Cortex of kidney (tissue), 1 donor: ENCODE measurements at places on chromosomes 2 and 18.

- no peak for DNase-seq
Observed at GRCh38 chr2:59206361-59206760, 965.2 kb upstream of the FANCL start.

GRCh38 chr2:20698916-20699613, 32.1 kb downstream of the GDF7 start:
- DNase-seq, result no peak

GRCh38 chr18:58611395-58612131, 17.3 kb downstream of the ALPK2 start:
- no peak for DNase-seq

GRCh38 chr2:31886700-31887099, 124.1 kb downstream of the MEMO1 start:
- DNase-seq, result no peak

GRCh38 chr18:76821875-76822505, 367 bp upstream of the ZNF236 start:
- no peak for DNase-seq

DNA sequence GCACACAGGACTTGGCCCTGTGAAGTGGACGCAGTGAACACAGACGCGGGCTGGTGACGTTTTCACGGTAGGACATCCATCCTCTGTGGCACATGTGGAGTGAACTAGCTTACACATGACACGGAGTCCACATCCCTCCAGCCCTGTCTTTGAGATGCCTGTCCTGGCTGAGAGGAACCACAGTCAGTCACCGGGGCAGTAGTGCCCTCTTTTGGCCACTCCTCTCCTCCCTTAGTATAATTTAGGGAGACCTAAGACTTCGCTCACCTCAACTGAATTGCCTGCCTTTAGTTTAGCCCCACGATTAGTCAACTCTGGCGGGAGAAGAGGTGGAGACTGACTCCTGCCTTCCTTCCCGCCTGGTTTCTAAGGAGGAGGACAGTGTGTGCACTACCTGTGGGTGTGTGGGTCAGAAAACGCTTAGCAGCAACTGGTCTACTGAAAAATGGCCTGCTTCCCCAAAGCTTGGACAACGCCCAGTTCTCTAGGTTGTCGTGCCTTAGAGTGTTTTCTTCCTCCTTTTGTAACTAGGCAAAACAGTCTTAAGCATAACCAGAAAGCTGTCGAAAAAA, 70.6 kb downstream of the MBP start:
- no peak for DNase-seq

DNA sequence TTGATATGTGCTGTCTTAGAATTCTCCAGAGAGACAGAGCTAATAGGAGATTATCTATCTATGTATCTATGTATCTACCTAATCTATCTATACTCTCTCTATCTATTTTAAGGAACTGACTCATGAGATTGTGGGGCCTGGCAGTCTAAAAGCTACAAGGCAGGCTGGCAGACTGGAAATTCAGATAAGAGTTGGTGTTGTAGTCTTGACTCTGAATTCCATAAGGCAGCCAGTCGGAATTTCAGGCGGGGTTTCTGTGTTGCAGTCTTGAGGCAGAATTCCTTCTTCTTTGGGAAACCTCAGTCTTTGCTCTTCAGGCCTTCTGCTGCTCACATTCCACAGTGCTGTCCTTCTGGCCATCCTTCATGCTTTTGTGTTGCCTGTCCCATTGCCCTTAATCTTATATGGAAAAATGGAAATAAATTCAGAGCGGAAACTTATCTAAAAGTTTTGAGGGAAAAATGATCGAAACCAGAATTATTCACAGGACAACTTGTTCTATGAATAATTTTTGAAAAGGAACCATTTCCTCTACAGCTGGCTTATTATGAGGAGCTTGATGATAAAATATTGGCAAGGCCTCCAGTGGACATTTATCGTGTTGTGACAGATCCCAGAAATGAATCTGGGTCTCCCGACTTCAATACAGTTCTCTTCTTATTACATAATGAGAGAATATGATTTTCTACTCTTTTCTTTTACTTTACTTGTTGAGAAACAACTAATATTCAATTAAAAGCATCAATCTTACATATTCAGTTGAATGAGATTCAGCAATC, 10.8 kb downstream of the IL1RL1 start:
- DNase-seq, result no peak

DNA sequence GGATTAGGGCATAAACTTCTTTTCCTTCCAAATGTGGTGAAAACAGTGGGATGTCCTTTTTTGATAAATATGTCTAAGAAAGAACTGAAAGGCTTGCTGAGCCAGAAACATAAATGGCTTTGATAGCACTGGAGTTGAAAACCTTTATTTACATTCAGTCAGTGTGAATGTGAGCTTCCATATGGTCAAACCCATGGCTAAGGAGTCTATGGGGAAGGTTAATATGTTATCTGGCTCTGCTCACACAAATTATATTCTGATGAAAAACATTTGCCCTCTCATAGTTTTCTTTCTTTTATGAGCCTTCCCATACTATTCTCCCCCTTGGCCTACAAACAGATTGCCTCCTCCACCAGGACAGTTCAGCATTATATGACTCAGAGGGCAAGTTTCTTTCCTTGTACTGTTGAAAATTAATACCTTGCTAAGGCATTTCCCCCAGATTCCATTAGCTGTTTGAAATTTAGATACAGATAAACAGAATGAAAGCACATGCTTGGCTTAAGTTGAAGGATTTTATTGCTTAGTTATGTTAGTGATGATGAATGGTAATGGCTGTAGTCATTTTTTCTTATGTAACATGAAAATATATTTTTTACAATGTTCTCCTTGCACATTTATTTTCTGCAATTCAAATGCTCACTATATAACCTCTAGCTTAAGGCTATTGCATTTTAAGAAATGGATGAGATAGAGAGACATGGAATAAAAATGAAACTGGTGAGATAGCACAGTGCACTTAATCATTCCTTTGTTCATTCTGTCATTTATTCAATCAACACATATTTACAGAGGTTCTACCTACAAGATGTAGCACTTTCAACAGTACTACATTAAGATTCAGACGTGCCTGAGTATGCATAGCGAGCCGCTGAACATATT, 544.1 kb downstream of the LRRTM4 start:
- no peak for DNase-seq

- no peak for DNase-seq
Observed at GRCh38 chr2:47077442-47078117, 77.5 kb downstream of the STPG4 start.

- no peak for DNase-seq
Observed at GRCh38 chr2:238912228-238912915, 64.5 kb downstream of the TWIST2 start.

GRCh38 chr2:8457092-8457481, 224.8 kb upstream of the ID2 start:
- no peak for DNase-seq

GRCh38 chr2:240369801-240370585, 65.5 kb upstream of the GPC1 start:
- no peak for DNase-seq

- no peak for DNase-seq
Observed at GRCh38 chr2:127508631-127509034, 17.7 kb downstream of the IWS1 start.

GRCh38 chr2:240469239-240469636, 33.8 kb downstream of the GPC1 start:
- no peak for DNase-seq

DNA sequence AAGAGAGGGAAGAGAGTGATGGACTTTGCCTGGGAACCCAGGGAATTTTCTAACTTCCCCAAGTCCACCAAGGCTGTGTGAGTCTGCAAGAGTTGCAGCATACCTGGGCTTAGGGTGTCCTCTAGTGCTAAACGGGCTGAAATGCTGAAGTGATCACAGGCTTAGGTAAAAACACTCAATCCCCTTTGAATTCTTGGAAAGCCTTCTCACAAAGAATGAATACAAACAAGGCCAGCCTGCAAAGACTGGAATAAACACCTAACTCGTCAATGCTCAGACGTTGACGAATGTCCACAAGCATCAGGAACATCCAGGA, 30.0 kb upstream of the BMP10 start:
- no peak for DNase-seq

- DNase-seq, result no peak
Observed at GRCh38 chr2:207296265-207296948, 130.7 kb upstream of the KLF7 start.

- no peak for DNase-seq
Observed at GRCh38 chr2:17975401-17975800, 96.9 kb downstream of the KCNS3 start.

- no peak for DNase-seq
Observed at GRCh38 chr2:219496825-219497494, 1.7 kb upstream of the GMPPA start.

DNA sequence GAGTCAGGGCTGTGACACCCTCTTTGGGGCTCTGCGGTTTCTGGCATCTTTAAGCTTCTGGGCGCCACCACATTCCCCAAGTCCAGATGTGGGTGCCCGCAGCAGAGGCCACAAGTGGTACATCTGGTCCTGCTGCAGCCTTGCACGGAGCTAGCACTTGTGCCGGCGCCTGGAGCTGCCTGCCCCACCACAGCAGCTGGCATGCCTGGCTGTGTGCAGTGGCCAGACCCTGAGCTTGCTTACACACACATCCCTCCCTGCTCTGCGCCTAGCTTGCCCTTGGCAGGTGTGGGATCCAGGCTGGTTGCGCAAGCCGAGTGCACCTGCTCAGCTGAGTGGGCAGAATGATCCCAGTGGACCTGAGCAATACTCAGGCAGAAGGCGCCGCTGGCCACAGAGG, 27.3 kb downstream of the SLC4A10 start:
- DNase-seq, result no peak

DNA sequence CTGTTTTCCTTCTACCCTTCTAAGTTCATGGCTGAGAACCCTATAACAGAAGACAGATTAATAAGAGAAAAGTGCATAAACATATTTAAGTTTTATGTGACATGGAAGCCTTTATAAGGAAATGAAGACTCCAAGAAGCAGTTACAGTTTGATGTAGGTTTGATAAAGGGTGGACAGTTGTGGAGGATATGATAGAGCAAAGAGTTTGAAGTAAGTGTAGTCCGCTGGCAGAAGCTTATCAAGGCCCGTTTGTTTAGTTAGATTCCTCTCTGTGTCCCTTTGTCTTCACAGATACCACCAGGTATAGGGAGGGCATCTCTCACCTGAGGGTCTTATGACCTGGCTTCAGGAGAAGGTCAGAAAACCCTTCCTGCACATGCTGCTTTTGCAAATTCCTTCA, 10.4 kb upstream of the CASP8 start:
- no peak for DNase-seq

DNA sequence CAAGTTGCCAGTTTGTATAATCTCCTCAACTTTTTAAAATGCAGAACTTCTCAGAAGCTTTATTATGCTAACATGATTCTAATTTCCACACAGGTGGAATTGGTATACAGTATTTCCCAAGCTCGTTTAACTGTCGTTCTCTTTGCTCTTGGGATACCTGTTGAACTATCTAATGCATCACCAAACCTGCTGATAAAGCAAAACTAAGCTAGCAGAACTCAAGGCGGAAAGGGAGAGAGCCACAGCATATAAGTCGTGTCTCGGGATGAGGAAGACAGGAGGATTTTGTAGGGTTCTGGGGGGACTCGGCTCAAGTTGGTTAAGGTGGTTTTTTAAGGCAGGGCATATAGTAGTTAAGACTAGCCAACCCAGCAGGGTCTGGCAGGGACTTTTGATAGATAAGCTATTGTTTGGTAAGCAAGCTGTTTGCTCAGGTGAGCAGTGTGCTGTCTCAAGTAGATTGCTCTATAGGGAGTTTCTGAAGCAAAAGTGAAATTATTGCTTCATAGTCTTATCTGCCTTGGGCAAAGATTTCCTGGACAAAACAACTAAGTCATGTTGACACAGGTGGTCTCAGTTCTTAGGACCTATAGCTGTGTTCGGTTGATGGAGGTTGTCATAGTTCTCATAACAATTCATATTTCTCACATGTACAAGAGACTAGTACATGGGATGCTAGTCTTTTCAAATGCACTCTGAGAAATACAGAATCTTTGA, 28.2 kb upstream of the CHRNA1 start:
- DNase-seq, result no peak

- DNase-seq, result no peak
Observed at GRCh38 chr2:160358046-160358445, 135.6 kb downstream of the RBMS1 start.

DNA sequence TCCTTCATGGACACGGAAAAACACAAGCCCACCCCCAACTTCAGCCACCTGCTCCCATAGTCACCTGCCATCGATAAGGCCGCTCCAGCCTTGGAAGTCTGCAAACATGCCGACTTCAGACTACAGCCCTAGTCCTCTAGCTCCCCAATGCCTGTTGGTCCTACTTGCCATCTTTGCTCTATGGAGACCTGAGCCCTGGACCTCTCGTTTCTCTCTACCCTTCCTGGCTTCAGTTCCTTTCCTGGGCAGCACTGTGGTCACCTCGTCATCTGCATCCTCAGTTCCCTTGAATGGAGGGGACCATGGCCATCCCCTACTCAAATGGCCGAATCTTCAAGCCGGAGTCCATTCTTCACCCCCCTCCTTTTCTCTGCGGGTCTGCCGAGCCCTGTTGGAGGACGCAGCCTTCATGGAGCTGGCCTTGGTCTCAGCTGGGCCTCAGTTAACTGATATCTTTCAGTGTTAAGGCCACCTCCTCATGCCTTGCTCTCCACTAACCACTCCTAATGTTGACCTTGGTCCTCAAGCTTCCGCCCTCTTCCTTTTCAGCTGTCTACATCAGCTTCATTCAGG, 47.7 kb upstream of the GBX2 start:
- no peak for DNase-seq

- DNase-seq, result no peak
Observed at GRCh38 chr2:71611247-71611646, 157.9 kb downstream of the DYSF start.

DNA sequence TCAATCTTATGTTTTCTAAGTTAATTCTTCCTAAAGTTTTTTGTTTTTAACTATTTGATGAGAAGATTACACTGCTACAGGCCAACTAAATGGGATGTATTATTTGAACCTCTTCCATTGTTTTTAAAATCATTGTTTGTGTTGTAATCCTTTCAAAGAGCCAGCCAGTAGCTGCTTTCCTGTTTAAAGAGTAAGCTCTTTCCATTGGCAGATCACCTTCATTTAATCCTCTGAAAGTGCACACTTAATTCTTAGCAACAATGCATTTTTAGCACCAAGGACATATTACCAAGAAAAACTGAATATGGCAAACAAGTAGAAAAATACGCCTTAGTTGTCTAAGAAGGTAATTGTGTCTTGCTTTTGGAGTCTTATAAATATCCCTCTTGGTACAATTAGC, 54.0 kb downstream of the MEIS1 start:
- no peak for DNase-seq

- no peak for DNase-seq
Observed at GRCh38 chr2:1041012-1041805, 90.6 kb downstream of the SNTG2 start.

- DNase-seq, result no peak
Observed at GRCh38 chr2:221156062-221156734, 415.9 kb downstream of the EPHA4 start.

- no peak for DNase-seq
Observed at GRCh38 chr2:102034683-102035548, 43.2 kb downstream of the IL1R2 start.
